Hair follicle dermal papilla cell (primary cell): ENCODE measurements at places on chromosomes 13 and 19. TPM values are rescaled to one million over a fixed set of nuclear protein-coding genes. Genes with fewer than 3 reads are reported as not detected.

KEAP1 gene
- 68.0 and 79.0 TPM in 2 replicates for total RNA-seq

ZNF177 gene
- 1.3 and 1.5 TPM in 2 replicates for total RNA-seq

LGALS14 gene
- total RNA-seq, result not detected in 2 replicates

ZNF579 gene
- total RNA-seq, result 8.9 and 9.4 TPM in 2 replicates

DAZAP1 gene
- 50.6 TPM in 2 replicates for total RNA-seq
